T-helper 22 cell (primary cell): ENCODE measurements at places on chromosomes 12 and 14.

GRCh38 chr12:85644508-85644907 is 191.7 kb downstream of the RASSF9 start:
- no peak for DNase-seq

DNA sequence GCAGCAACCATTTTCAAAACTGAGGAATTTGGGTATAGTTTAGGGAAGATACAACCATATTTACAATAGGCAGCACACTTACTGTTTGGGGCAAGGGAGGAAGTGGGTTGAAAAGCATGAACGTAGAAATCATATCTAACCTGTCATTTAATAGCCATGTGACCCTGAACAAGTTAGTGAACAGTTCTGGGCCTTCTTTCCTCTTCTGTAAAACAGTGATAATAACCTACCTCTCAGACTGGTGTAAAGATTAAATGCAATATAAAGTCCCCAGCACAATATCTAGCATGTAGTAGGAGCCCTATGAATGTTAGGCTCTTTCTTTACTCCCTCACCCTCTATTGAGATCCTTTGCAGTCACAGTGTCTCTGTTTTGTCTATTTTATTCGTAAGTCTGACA is 33.5 kb downstream of the A2ML1 start:
- DNase-seq = no peak

- no peak for DNase-seq
These were observed 184.5 kb downstream of the SSPN start for GRCh38 chr12:26379777-26380467.

- no peak for DNase-seq
These were observed 49.0 kb downstream of the TMEM117 start for GRCh38 chr12:43884683-43885410.

- no peak for DNase-seq
These were observed 5.5 kb upstream of the ITPK1 start for GRCh38 chr14:93121030-93121834.

DNA sequence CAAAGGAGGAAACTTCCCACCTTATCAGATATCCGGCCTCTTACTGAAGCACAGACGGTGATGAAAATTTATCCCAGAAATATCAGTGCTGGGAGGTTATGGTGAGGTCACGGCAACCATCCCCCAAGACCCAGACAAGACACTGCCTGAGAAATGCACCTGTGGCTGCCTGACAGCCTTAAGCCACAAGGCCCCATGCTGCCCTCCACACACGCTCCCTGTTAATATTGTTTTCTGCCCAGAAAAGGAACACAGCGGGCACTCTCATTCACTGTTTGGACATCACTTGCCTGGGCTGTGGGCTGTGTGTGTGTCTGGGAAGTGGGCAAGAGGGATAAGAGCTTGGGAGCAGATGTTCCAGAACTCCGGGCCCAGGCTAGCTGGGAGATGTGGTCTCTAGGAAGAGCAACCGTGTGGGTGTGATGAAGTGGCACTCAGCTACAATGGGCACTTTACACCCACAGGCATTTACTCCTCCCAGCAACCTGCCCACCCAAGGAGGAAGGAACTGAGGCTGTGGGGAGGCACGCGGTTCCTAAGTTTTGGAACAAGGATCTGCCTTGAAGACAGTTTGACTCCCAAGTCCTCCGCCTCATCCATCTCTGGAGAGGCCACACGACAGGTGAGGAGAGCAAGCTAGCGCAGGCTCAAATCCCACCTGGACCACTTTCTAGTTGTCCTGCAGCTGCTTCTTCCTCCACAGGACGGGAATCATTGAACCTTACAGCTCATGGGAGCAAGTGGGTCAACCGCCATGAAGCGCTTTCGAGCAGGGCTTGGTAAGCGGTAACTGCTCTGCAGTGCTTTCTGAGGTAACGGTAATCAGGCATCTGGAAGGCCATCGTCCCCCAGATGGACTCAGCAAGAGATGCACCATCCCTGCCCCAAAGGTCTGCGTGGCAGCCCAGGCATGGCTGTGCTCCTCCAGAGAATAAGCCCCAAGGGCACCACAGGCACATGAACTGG is 91.4 kb downstream of the CHGA start:
- no peak for DNase-seq

DNA sequence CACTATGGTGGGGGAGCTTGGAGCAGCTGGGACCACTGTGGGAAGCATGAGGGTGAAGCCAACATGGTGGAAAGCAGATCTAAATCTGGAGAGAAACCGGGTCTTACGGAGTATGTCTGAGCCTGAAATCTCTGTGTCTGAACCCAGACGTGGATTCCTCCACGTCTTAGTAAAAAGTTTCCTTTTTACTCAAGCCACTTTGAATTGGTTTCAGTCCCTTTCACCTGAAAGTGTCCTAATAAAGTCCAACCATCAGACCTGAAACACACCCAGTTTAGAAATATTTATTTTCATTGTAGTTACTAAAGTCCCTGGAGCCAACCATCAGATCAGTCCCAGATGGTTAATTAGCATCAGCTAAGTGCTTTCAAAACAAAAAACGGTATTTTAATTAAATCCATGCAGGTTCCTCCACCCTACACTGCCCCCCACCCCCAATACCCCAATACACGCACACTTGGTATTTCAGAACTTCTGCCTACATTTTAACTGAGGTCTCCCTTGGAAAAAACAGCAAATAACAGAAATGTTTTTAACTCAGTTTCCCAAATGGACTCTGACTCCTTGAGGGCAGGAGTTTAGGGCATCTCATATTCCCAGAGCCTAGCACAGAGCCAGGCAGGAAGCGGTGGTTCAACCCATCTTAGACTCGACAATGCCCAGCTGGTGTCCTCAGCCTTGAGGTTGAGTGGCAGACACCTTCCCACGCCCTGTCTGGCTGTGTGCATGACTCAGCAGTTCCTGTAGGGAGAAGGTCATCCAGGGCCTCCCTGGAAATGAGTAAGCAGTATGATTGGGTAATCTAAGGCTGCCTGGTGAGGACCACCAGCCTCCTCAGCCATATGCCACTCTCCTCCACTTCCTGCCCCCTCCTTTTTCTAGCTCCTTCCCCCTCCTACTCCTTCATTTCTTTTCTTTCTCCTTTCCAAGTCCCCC is 175.8 kb downstream of the TTC8 start:
- DNase-seq = no peak

- no peak for DNase-seq
These were observed 1.3 kb upstream of the CD63 start for GRCh38 chr12:55729819-55730818.

DNA sequence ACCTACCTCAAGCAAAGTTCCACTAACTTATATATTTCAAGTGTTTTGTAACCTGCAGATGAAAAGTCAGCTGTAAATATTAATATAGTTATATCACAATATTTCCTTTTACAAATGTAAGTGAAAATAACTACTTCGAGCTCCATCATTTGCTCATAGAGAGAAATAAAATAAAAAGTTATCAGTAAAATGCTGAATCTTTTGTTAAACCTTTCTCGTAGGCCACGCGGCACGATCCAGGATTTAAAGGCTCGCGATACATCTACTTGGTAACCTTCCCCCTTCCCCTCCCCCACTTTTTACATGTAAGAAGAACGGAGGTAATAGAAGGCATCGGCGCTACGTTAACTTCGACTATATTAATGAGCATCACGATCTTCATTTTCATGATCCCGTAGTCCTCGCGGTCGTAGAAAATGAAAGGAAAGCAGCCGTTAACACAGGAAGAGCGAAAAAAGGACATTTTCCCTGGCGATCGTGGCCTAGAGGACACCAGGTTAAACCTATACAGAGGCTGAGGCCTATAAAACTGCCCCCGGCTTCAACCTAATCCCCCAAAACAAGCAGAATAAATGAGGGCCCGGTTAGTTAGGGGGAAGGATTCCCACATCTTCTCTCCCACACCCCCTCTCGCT is 508 bp downstream of the HNRNPC start:
- no peak for DNase-seq

DNA sequence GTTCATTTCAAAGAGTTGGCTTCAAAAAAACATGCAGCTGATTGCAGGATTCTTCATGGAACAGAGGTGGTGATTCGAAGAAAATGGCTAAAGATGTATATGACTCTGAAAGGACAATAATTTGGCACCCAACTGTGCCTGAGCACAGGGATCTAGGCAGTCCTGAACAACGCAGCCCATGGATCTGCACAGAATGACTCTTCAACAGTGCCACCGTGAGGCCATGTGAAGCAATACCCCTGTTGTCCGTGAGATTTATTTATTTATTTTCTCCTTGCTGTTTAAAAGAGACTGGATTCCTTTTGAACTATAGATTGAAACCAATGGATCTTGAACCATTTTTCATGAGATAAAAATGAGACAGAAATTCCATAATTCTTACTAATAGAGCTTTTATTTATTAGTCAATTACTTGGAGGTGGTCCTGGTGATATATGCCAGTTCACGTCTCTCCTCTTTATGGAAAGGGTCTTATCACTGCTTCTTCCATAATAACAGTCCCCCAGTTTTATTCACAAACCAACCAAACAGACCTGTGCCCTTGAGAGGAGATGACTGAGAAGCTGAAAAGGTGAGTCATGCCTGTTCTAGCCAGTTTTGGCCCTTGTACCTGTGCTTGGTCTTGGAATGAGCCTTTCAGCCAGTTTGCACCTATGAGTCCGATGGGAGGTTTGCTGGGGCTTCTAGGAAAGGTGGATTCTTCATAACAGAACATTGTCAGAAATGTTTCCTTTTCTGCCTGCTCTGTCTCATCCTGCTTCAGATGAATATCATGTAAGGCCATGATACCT is 1598.3 kb downstream of the AACS start:
- no peak for DNase-seq

- DNase-seq = no peak
These were observed 42.9 kb upstream of the STK38L start for GRCh38 chr12:27201169-27201568.

- no peak for DNase-seq
These were observed 87.8 kb downstream of the DDX51 start for GRCh38 chr12:132056320-132056719.

DNA sequence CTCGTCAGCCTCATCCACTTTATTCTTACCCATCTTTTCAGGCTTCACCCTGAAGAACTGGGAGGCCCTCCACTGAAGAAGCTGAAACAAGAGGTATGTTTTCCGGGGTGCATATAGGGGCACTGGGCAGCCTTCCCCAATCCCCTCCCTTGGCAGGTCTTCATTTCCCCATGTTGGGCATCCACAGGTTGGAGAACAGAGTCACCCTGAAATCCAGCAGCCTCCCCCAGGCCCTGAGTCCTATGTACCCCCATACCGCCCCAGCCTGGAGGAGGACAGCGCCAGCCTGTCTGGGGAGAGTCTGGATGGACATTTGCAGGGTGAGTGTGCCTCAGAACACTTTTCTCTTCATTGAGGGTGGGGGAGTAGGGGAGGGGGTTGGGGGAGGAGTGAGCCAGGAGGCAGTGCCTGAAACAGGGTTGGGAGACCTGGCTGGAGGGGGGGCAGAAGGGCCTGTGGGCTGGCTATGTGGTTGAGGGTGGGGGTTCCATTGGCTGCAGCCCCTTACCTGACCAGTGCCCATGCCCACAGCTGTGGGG is 4.0 kb downstream of the NAB2 start:
- DNase-seq = no peak

GRCh38 chr14:84991021-84991420 is 538.9 kb upstream of the FLRT2 start:
- no peak for DNase-seq
